IPS-NIHi11 (cell line): ENCODE measurements at places on chromosomes 16 and 17.

DNA sequence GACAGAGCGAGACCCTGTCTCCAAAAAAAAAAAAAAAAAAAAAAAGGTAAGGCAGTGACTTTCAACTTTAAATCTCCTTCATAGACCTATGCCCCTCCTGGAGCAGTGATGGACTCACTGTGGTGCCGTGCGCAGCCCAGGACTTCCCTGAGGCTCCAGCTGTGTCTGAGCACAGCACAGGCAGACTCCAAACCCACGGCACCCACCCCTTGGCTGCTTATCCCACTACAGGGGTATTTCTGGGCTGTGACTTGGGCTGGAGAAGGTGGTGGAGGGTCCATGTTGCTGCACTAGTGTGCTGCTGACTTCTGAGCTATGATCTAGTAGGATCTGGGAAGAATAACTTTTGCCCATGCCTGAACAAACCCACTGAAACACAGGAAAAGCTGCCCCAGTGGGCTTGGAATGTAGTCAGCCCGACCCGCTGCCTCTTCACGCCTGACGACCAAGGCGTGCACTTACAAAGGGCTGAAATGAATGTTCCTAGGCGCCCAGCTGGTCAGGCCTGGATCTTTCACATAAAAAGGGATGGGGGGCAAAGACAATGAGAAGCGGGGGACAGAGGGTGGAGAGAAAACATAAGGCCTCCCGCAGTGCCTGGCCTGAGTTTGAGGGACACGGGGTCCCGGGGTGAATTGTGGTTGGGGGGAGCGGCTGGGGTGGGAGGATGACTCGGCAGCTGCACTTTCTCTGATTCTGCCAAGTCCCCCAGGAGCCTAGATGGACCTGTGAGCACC lies 83.0 kb downstream of the IRF8 start:
- no peak for DNase-seq

- DNase-seq: no peak
Observed at GRCh38 chr16:79003026-79003609, 597.4 kb downstream of the MAF start.

DNA sequence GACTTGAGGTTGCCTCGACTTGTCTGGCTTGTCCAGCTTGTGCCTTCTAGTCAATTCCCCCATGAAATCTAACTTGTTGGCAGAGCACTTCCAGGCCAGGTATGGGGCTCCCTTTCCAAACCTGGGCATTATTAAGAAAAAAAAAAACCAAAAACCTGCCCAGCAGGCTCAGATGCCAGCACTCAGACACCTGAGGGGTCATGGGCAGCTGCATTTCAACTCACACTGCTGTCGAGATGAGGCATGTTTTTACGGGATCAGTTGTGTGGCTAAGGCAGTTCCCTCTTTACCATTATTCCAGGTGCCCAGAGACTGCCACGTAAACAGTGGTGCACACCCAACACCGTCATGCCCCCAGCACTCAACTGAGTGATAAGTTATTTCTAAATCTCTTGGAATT lies 17.8 kb downstream of the TMEM11 start:
- no peak for DNase-seq

DNA sequence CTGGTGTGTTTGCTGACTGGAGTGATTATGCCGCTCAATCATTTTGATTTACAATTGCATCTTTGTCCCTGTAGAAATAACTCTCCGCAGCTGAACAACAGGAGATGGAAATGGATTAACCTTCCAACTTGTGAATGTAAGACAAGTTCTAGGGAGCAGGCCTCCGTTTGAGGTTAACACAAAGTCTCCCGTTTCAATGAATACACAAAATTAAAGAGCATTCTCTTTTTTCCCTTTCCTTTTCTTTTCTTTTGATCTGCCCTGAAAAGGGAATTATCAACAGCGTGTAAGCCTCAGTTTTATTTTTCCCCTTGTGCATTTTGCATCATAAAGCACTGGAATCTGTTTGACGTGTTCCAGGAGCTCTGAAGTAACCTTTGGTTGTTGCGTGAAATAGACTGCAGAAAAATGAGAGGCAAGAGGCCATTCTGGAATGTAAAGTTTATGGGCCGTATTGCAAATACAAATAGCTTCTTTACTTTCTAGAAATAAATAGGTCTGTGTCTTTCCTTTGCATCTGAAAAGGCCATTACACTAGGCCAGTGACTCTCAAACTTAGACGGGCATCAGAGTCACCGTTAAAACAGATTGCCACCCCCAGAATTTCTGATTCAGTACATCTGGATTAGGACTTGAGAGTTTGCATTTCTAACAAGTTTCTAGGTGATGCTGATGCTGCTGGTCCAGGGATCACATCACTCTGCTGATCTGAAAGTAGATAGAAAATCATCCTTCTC lies 164.7 kb downstream of the ZNF18 start:
- DNase-seq: no peak

DNA sequence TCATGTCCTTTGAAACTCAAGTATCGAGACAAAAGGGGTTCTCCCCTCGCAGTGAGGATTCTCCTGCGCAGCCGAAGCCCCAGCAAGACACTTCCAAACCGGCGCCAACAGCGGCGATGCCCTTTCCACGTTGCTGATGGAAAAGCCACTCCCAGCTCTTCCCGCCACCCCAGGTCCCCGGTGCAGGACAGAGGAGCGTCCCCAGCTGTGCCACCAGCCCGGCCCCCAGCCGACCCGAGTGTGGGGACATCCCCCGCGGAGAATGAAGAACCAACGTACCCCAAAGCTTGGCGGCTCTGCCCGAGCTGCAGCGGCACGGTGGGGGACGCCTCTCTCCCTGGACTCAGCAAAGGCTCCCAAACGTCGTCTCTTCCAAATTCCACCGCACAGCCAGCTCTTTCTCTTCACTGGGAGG lies 573 bp downstream of the CHST6 start:
- DNase-seq: no peak

- DNase-seq: no peak
Observed at GRCh38 chr16:23148166-23148512, 1.1 kb downstream of the USP31 start.

GRCh38 chr16:20102521-20102920 lies 28.8 kb upstream of the GPR139 start:
- DNase-seq: no peak

DNA sequence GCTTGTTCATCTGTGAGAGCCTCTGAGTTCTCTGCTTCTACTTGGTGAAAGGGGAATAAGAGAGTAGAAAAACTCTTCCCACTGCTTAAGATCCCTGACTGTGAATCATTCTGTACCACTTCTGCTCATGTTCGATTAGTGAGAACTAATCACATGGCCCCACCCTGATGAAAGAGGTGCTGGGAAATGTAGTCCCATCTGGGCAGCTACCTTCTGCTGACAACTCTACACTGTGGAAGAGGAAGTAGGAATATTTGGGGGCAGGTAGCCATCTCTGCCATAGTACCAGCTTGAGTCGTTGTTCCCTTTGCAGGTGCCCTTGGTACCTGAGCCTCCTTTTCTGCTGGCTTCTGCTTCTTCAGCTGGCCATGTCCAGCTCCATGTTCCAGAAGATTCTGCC lies 29.9 kb downstream of the NKD1 start:
- DNase-seq: no peak

DNA sequence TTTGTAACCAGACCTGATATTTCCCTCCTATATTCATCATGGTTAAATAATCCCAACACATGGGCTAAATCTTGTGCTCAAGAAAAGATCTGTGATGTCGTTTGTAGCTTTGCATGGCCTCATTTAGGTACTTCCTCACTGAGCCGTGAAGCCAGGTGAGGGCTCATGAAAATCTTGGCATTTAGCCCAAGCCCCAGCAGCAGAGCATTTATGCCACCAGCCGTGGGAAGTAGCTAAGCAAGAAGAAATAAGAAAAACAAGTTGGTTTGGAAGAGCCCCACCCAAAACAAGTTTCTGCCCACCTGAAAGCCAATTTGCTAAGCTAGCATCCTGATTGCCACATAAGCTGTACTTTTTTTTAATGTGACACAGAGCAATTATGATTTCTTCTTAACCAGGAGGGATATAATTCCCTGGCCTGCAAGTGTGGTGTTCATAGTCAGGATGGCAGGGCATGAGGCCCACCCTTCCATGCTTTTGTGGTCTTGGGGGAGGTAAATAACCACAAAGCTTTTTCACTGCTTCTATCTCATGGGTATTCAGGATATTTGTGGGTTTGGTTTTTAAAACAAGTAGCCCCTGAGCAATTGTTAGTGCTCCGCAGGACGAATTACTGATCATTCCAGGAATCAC lies 10.5 kb downstream of the TMIGD1 start:
- no peak for DNase-seq

DNA sequence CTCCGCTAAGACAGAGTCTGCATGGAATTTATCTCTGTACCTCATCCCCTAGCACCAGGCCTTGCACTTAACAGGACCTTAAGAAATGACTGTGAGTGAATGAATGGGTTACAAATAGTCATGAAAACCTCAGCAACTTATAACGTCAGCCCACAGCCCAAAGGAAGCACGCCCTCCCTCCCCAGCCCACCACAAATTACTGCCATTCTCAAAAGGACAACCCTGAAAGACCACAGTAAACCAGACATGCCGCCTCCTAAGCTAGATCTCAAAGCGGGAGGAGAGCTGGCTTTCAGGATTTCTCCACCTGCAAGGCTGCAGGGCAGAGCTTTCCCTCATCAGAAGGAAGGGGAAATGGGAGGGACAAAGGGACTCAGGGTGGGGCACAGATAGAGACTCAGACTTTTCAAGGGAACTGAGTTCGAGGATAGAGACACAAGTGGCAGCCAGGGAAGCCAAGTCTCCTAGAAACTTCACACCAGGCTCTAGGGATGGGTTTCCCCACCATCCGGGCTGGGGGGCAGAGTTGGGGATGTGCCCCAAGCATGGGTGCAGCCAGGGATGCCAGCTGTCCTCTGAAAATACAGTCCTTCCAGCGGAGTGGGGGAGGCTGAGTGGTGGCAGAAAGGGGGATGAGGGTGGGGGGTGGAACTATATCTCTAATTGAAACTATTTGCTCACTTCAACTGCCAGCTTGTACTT lies 56.7 kb downstream of the PLXDC1 start:
- DNase-seq: no peak

DNA sequence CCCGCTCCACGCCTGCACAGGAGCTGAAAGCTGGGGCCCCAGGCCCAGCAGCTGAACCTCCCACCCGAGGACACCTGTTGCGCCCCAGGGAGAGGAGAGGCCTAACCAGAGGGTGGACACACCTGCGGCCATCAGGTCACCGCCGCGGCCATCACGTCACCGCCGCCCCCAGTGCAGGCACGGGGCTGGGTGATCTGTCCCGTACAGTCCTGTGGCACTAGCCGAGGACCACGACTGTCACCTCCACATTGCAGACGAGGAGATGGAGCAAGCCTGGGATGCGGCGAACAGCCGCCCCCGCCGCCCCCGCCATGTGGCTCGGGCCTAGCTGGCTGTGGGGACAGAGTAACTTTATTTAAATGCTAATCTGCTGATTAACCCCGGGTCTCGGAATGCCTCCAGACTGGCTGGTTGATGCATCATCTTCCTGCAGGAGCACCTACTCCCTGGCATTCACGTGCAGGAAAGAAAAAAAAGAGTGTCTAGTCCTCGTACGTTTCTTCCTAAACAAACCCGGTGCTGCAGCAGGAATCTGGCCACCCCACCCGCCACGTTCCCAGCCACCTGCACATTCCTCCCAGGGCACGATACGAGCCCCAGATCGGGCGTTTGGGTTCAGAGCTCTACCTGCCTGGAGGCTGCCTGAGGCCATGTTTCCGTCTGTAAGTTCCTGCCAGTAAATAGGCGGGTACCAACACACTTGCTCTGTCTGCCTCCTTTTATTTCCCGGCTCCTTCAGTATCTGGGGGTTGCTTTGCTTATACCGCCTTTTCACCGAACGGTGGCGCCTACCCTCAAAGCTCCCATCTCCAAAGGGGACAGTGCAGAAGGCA lies 29.9 kb downstream of the PIEZO1 start:
- DNase-seq: peak; percentile 75

DNA sequence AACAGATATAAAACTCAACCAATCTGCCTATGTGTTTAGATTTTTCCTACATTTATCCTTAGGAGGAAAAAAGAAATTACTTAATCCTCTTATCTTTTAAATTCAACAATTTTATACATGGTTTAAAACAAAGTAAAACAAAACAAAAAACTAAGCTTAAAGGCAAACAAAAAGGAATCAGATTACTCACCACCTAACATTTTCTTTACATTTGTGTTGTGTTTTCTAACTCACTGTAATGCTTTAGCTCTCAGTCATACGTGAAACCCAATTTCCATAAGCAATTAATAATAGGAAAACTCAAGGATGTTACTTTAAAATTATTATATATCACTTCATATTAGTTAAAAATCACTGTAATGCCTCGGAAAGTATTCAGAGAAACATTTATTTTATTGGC lies 6.7 kb upstream of the IRX5 start:
- no peak for DNase-seq

- DNase-seq: no peak
Observed at GRCh38 chr17:44844390-44844830, 3.3 kb upstream of the HIGD1B start.

DNA sequence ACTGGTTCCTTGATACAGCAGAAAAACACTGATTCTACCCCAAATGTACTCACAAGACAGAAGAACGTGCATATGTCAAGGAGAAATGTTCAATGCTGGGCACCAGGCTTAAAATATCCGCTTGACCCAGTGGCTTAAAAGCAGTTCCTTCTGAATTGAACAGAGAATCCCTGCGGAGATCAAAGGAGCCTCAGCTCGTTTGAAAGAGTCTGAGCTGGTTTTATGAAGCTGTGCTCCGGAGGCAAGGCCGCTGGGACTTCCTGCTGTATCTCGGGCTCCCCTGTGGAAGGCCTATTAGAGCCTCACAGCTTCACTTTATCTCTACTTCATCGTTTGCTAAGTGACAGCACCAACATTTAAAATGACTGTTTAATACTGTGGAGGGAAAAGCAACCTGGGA lies 2.2 kb downstream of the LMF1 start:
- DNase-seq: no peak

DNA sequence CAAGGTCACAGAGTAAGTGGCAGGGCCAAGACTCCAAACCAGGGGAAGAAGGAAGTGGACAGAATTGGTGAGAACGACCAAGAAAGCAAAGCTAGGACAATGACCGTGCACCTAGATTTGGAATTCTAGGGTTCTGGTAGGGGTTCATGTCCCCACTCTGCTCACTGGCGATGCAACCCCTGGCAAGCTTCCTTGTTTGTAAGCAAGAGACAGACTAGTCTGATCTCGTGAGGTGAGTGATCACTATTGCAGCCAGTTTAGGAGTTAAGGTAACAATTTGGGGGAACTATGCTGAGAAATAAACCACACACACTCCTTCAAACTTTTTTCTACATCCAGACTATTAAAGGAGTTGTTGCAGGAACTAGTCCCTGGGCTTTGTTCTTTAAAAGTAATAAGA lies 48.1 kb downstream of the XPO6 start:
- DNase-seq: no peak

DNA sequence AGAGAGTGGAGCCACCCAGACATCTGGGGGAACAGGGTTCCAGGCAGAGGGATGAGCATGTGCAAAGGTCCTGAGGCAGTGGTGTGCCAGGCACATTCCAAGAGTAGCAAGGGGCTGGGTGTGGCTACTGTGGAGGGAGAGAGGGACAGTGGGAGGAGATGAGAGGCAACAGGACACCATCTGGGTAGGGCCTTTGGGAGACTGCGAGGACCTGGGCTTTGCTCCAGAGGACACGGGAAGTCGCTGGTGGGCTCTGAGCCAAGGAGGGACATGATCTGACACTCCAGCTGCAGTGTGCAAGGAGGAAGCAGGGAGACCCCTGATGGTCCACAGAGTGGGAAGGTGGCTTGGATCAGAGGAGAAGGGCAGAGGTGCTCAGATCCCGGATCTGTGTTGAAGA lies 56.7 kb upstream of the MED9 start:
- no peak for DNase-seq

GRCh38 chr16:10805334-10805733 lies 13.3 kb downstream of the TVP23A start:
- no peak for DNase-seq
